ENCODE measurements at places on chromosomes 7 and 10.

- no peak for DNase-seq
These were observed 103.8 kb downstream of the ATE1 start for GRCh38 chr10:121823993-121824463.

GRCh38 chr7:131482800-131483199, 73.6 kb downstream of the PODXL start:
- no peak for DNase-seq

DNA sequence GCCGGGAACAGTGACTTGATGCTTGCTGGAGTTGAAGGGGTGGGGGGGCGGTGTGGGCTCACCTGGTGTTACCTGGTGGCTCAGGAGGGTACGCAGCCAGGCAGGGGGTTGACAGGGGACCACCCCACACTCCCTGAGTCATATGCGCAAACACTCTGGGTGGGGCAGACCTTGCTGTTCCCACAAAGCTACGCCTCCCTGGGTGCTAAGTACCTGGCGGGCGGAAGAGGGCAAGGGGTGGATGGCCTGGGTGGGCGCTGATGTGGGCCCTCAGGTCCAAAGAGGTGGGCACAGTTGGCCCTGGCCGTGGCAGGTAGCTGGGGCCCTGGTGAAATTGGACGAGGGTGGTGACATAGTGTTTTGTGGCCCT, 13.9 kb downstream of the STX1A start:
- DNase-seq, result no peak

DNA sequence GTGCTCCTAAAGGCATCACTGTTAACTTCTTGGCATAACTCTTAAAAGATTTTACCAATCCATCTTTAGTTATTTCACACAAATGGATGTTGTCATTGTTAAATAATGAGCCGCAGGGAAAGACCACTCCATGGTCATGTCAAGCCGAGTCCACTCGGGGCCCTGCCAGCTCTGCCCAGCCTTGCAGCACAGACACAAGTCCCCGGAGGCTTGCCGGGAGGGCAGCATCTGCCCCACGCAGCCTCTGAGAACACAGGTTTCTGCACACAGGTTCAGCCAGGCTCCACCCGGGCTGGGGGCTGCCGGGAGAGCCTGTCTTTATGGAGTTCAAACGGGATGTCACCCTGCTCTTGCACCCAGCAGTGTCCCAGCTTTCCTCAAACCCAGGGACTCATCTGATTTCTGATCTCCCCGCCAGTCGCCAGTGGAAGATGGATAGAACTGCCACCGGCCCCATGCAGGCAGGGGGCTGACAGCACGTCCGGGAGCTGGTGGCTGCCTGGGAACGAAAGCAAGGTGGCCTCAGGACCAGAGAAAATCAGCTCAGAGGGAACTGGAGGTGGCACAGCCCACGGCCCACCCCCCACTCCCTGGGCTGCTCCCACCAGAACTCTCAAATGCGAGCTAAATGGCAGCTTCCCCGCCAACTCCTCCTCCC, 156.2 kb downstream of the TCERG1L start:
- DNase-seq, result no peak

GRCh38 chr7:155878250-155878649, 66.0 kb upstream of the SHH start:
- DNase-seq, result no peak

- DNase-seq, result peak; percentile 25
These were observed 700 bp downstream of the SMC3 start for GRCh38 chr10:110568055-110568735.

DNA sequence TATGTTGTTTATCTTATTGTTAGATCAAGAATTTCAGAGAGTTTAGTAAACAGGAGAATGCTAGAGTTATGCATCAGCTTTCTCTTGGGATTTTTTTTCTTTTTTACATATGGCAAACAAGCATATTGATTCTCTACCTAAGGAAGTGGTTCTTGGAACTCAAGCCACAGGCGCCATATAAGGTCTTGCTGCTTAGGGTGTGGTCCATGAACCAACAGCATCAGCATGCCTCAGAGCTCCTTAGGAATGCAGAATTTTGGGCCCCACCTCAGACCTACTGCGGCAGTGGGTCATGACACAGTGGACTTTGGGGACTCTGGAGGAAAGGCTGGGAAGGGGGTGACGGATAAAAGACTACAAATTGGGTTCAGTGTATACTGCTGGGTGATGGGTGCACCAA, 230.8 kb downstream of the SKAP2 start:
- no peak for DNase-seq

GRCh38 chr7:2495418-2496299, 19.5 kb upstream of the GRIFIN start:
- DNase-seq, result no peak

- no peak for DNase-seq
These were observed 43.5 kb downstream of the IDE start for GRCh38 chr10:92530421-92530820.

DNA sequence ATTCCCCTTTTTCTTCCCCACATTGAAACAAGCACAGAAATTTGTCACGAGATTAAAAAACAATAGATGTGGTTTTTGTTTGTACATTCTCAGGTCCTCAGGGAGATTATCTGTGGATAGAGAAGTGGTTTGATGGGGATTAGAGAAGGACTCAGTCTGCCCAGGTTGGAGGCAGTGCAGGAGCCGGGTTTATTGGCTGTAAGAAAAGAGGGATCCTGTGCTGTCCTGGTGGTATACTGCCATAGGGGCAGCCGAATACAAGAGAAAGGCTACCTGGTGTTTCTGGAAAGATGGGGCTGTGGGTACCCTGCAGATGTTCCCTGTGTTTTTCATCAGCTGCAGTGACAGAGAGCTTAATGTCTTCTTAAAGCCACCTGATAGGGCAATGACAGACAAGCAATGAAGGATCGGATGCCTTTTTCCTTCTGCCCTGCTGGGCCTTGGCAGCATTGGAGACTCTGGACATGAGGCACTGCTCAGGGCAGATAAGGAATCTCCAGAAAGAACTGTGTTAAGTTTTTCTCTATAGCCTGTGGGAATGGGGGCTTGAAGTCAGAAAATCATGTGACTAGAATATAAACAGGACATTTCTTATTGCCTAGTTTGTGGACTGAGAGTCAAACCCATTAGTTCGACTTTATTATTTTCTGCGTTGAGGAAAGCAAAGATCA, 18.1 kb upstream of the GPR141 start:
- no peak for DNase-seq

DNA sequence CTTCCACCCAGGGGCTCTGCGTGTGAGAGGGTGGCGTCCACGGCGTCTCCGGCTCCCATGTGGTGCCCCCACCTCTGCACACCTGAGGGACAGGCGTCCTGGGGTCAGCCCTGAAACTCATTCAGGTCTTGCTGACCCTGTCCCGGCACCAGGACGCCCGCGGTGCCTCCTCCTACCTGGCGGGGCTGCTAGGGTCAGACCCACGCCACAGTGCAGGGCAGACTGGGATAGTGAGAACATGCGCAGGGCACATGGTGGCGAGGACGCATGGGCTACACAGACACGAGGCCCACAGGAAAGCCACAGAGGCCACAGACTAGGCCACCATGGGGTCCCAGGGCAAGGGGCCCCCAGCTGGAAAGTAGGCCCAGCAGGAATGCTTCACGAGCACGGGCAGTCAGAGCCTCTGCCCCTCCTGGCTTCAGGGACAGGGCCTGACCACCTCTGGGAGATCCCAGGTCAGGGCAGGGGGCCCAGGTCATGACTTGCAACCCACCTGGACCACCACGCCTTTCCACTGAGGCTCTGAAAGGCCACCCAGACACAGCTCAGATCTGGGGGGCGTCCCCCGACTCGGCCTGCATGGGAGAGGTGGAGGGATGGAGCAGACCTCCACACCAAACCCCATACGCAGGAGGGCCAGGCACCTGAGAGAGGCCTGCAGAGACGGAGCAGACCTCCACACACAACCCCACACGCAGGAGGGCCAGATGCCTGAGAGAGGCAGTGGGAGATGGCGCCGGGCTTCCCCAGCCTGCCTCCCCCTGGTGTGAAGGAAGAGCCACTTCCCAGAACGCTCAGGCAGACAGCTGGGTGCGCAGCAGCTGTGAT, 188.6 kb downstream of the ELFN1 start:
- no peak for DNase-seq

DNA sequence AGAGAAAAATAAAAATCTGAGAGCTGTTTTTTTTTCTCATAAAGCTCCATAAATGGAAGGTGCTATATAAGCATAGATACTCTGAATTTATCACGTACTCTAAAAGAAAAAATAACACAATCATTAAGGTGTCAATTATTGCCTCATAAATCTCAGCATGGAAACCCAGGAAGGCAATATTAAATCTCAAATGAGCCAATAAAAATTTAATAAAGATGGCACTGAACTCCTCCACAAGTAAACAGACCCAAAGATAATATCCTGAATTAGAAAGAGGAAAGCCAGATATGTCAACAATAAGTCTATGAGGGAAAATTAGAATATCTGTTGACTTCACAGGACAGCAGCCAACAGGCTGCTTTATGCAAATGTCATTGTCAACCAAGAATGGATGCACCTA, 66.5 kb downstream of the CDK6 start:
- no peak for DNase-seq

GRCh38 chr7:156554488-156554887, 86.1 kb upstream of the RNF32 start:
- DNase-seq, result no peak

DNA sequence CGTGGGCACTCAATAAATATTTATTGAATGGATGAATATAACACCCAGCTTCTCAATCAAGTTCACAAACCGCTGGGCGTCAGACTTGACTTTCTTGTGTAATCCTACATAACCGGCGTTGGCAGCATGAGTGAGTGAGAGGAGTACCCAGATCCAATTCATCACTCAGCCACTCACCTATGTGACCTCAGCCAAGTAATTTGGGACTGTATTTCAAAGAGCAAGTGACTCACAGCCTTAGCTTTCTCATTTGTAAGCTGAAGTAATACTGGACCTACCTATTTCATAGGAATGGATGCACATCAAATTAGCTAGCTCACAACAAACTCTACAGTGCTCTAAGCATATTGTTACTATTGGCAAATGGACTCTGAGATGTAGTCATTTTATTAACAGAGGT, 53.8 kb upstream of the FAM204A start:
- DNase-seq, result no peak

DNA sequence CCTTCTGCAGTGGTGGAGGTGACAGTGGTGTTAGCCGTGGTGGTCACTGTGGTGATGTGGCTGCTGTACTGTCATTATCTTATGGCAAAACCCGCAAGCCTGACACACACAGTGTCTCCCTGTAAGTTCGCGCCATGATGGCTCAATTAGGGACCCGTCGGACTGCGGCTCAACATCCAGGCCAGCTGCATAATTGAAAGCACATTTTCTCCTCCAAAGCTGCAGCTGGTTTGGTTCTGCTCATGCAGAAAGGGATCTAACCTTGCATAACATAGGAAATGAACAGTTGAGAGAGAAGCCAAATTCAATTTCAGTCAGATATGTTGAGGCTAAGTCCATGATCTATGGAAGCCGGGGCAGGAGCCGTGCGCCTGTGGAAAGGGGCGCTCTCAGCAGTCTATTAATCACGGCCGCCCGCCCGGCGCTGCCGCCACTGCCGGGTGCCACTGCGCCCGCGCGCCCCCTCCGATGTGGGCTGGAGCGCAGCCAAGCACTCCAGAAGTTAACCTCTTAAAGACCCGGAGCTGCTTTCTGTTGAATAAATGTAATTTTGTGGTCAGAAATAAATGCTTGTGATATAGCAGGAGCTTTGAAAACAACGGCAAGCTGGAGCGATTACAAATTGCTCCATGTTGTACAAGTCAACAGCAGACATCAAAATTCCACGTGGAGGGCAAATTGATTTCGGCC, 227.7 kb downstream of the CUX1 start:
- DNase-seq, result no peak
